ENCODE measurements at places on chromosomes 7 and 10.

DNA sequence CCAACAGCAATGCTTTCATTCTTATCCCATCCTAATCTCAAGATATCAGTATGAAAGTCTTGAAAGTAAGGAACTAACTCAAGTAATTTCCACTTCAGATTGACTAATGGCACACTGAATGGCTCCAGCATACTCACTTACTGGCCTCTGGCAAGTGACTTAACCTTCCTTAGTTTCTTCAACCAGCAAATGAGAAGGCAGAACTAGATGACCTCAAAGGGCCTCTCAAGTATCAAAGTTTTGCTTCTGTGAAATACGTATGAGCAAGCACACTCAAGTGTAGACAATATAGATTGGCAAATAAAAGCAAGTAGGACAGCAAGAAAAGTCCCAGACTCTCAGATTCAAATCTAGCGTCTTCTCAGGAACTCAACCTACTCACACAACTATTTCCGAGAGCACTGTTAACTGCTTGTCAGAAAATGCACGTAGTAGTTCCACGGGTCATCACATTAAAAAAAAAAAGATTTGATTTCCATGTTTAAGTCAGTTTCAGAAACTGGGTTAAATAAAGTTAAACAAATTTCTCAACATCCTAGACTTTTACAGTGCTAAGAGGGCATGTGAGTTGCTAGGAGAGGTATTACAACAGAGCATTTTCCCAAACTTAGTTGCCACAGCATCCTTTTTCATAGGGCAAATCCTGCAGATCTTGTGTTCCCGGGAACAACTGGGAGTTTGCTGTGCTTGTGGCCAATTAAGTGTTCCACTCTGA, 276.9 kb upstream of the KLF14 start:
- DNase-seq: no peak

DNA sequence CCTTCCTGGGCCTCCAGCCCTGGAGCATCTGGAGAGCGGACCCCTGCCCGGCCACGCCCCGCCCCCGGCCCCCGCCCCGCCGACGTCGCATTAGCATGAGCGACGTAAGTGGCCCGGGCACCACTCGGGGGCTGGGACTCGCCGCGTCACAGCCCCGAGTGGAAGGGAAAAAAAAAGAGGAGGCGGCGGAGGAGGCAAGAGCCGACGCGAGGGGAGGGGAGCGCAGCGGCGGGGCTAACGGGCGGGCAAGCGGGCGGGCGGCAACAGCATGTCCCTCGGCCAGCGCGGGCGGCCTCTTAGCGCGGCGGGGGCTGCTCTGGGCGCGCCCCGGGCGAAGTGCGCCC, at the start of gene SLC18A3:
TSS of gene SLC18A3 (plus strand) at position 197 of the 344 bp plus-strand sequence. CDS start 431 bp downstream, outside the sequence.
- DNase-seq: no peak

- DNase-seq: no peak
These were observed 593.2 kb downstream of the LRMDA start for GRCh38 chr10:76024460-76025123.

- DNase-seq: no peak
These were observed 145.7 kb downstream of the PAXIP1 start for GRCh38 chr7:154857240-154857639.

GRCh38 chr7:22197376-22197775, 159.6 kb downstream of the RAPGEF5 start:
- no peak for DNase-seq

Data from activated effector memory CD4-positive, alpha-beta T cell treated with anti-CD3 and anti-CD28 coated beads, Interleukin-2, amount 50 U/mL, for 16 hours (primary cell).